ENCODE measurements at places on chromosomes 6 and 20.

DNA sequence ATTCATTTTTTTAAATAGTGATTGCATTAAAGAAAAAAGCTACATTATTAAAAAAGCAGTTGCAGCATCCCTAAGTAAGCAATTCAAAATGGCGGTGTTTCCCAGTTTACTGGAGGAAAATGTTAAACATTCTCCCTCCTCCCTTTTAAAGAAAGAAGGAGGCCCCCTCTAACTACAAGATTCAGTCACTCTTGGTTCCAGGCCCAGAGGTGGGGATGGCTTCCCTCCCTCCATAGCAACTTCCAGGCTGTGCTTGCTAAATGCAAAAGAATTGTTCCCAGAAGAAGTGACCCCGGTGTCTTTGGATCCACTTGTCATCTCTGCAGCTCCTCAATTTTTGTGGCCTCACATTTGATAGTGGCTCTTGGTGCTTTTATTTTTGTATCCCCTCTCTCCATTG lies 165.9 kb downstream of the SOBP start:
- DNase-seq = no peak

DNA sequence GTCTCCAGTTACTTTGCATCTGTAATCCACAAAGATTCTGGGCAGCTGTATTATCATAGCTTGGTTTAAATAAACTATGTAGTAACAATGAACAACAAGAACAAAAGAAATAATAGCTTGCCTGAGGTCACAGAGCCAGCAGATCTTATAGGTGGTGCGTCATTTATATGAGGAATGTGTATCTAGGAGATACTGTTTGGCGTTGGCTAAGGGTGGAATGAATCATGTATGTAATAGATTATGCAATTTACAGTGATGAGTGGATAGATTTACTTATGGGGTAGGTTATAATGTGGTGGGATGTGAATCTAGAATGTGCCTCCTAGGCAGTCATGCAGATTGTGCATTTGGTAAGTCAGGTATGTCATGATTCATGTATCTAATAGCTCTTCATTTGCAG lies 42.8 kb downstream of the HNF4A start:
- DNase-seq = peak; percentile 98

DNA sequence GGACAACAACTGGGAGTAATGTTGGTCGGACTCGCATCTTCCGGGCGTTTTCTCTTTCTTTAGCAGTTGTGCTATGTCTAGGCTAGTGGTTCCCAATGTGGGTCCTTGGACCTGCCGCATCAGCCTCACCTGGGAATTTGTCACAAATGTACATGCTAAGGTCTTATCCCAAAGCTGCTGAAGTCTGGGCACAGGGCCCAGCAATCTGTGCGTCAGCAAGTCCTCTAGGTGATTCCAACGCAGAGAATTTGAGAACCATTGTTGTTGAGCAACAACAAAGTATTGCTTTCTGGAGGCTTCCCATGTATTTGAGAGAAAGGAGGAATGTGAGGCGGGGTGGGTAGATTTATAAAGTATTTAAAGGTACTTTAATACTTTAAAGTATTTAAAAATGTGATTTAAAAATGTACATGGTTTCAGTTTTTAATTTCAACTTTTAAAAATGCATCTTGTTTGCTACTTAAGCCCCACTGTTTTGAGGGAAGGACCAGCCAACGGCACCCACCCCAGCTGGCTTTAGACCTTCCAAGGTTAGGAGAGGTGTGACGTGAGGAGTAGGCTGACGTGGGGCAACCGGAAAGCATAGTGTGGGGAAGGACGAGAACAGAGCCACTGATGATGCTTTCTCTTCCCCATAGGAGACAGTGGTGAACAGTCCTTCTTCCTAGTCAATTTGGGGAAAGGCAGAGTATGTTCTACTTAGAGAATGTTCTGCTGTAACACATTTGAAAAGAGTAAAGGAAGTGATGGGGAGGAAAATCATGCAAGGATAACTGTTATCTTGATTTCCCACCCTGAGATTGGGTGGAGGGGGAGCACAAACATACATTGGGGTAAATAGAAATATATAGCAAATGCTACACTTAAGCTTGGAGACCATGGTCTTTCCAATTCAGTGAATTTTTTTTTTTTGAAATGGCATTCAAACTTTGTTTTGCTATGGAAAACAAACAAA lies 4.3 kb downstream of the UST start:
- no peak for DNase-seq

- DNase-seq = no peak
Measured at GRCh38 chr6:152471456-152472265, 165.5 kb downstream of the SYNE1 start.

DNA sequence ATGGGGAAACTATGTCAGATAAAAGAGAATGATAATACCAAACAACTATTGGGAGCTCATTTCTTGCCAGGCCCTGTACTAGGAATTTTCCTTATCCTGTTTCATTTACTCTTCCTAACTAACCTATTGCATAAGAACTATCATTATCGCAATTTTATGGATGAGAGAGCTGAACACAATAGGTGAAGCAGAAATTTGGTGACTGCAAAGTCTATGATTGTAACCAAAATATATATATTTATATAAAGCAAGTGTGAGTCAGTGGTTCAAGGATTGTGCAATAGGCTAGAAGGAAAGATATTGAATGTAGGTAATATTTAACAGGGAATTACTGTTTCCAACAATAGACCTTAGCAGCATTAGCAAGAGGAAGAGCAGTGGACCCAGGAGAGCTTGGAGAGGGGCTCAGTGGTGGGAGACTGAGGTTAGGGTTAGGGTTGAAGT lies 181.1 kb upstream of the TENT5A start:
- DNase-seq = no peak

DNA sequence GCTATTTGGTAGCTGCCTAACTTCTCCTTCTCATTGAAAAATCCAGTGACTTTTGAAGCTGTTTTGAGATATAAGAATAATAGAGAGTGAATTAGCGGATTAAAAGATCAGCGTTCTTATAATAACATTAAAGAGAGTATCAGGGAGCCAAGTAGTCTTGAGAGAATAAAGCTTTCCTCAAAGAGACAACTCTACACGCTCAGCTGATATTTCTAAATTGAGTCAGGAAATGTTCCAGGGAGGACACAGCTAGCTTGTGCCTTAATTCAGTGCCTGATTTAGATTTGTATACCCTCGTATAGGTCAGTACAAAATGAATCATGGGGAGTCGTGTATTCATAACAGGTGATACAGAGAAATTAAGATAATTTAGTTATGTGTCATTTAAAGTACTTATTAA lies 75.1 kb upstream of the QKI start:
- no peak for DNase-seq

DNA sequence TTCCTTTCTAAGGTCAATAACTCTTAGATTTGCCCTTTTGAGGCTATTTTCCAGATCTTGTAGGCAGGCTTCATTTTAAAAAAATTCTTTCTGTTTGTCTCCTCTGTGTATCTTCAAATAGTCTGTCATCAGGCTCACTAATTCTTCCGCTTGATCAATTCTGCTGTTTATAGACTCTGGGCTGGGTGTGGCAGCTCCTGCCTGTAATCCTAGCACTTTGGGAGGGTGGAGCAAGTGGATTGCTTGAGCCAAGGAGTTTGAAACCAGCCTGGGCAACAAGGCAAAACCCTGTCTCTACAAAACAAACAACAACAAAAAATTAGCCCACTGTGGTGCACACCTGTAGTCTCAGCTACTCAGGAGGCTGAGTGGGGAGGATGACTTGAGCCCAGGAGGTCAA lies 40.0 kb upstream of the SCP2D1 start:
- no peak for DNase-seq

- no peak for DNase-seq
Measured at GRCh38 chr6:114521926-114522325, 179.1 kb upstream of the HS3ST5 start.

Measured in RWPE1 (cell line).